Mesothelial cell of epicardium (in vitro differentiated cells): ENCODE measurements at places on chromosomes 13 and 19. TPM values are rescaled to one million over a fixed set of nuclear protein-coding genes. Genes with fewer than 3 reads are reported as not detected.

GRCh38 chr19:7533281-7533885 is 2.1 kb upstream of the PNPLA6 start:
- H3K27me3 ChIP-seq: no peaks in the 10 kb centered on the region
- peaks cover 7% of the 10 kb centered on the region for H3K4me1 ChIP-seq
- H3K27ac ChIP-seq: peak overlapping the region; percentile 90
- DNase-seq: no peak

DNA sequence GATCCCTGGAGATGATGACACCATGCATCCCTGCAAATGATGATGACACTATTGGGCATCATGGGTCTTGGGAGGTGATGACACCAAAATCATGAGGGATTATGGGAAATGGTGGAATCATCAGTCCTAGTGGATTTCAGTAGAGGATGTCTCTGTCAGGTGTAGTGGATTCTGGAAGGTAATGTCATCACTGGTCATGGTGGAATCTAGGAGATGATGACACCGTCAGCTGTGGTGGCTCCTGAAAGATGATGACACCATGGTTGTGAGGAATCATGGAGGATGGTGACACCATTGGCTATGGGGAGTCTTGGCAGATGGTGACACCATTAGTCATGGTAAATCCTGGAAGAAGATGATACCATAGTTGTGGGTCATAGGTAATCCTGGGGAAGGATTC is 11.9 kb downstream of the SHISA7 start:
- no peaks in the 10 kb centered on the region for H3K36me3 ChIP-seq
- DNase-seq: no peak
- H3K27me3 ChIP-seq: peaks cover 10% of the 10 kb centered on the region
- H3K4me1 ChIP-seq: no peaks in the 10 kb centered on the region

The FCGBP gene
- 1.7 to 2.5 TPM (median 2.3 TPM) in 3 replicates for total RNA-seq

The BCAM gene
- total RNA-seq: 346 to 378 TPM (median 355 TPM) in 3 replicates

The ZNF730 gene
- total RNA-seq: 7.0 to 9.1 TPM (median 8.5 TPM) in 3 replicates

DNA sequence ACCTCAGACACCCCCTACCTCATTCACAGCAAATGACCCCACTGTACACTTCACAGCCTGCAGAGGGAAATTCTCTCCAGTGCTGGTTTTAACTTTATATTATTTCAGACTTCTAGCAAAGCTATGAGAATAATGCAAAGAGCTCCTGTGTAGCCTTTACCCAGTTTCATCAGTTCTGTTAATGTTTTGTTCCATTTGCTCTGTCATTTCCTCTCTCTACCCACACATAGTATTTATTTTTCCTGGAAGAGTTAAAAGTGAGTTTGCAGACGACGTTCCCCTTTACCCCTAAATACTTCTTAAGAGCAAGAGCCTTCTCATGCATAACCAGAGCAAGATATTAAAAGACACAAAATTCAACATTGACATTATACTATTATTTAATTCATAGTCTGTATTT is 49.9 kb upstream of the ADGRE1 start:
- DNase-seq: no peak
- H3K4me3 ChIP-seq: no peak overlapping the region
- no peak overlapping the region for H3K27ac ChIP-seq
- no peaks in the 10 kb centered on the region for H3K4me1 ChIP-seq
- no peaks in the 10 kb centered on the region for H3K27me3 ChIP-seq

DNA sequence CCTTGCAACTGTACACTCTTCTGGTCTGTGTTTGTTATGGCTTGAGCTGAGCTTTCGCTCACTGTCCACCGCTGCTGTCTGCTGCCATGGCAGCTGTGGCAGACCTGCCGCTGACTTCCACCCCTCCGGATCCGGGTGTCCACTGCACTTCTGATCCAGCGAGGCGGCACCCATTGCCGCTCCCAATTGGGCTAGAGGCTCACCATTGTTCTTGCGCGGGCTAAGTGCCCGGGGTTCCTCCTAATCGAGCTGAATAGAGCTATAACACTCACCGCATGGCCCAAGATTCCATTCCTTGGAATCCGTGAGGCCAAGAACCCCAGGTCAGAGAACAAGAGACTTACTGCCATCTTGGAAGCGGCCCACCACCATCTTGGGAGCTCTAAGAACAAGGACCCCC is 2.2 kb upstream of the PSMC4 start:
- peaks cover 7% of the 10 kb centered on the region for H3K36me3 ChIP-seq
- peak overlapping the region; percentile 98 for H3K27ac ChIP-seq
- no peaks in the 10 kb centered on the region for H3K27me3 ChIP-seq
- peaks cover 28% of the 10 kb centered on the region for H3K4me1 ChIP-seq

DNA sequence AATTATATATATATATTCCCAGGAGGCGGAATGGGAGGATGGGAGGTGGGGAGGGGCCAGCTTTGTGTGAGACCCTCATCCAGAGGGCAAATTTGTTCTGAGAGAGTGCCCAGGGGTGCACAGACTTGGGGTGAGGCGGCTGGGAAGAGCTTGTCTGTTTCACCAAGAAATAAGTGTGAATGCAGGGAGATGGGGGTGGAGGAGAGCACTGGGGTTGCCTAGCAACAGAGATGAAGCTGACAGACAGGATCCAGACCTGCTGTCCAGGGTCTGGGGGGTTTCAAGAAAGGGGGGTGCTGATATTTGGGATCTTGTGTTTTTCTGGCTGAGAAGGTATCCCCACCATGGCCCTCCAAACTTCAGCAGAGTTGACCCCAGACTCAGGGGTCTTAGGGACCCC is 18.6 kb upstream of the TNFAIP8L1 start:
- no peak overlapping the region for H3K4me3 ChIP-seq
- H3K36me3 ChIP-seq: no peaks in the 10 kb centered on the region
- peaks cover 12% of the 10 kb centered on the region for H3K27me3 ChIP-seq
- no peak overlapping the region for H3K27ac ChIP-seq

The VWA8 gene
- 19.5 to 20.8 TPM (median 20.0 TPM) in 3 replicates for total RNA-seq

DNA sequence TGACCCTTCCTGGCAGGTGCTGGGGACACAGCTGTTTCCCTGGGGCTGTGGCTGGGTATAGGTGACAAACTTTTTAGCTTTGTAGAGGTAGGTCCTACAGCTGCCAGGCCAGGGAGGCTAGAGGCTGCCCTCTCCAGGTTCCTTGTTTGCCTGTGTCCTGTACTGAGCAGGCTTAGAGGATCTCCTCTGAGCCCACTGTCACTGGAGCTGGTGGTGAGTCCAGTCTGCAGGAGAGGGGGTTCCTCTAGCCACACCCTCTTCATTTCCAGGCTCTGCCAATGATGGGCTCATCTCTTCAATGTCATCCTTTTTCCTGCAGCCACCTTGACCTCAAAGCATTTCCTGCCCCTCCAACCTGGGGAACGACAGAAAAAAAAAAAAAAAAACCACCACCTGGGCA is 12.6 kb upstream of the RAB11B start:
- peaks cover 30% of the 10 kb centered on the region for H3K36me3 ChIP-seq
- no peaks in the 10 kb centered on the region for H3K27me3 ChIP-seq
- H3K4me1 ChIP-seq: no peaks in the 10 kb centered on the region
- no peak overlapping the region for H3K27ac ChIP-seq
- DNase-seq: no peak

DNA sequence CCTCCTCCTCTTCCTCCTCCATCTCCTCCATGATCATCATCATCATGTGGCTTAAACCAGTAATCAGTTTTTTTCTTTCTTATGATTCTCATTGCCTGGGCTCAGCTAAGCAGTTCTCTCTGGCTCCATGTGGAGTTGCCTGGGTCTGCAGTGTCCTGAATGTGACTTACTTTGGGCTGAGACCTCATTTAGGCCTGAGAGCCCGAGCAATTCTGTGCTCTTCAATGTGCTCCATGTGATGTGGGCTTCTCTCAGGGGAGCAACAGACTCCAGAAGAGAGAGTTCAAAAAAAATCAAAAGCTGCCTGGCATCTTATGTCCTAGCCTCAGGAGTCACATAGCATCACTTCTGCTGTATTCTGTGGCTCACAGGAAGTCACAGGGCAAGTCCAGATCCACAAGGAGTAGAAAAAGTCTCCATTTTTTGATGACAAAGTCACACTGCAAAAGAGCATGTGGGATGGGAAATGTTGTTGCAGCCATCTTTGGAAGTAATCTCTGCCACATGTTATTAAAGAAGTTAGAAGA is 128.7 kb downstream of the MAB21L1 start:
- peaks cover 5% of the 10 kb centered on the region for H3K4me1 ChIP-seq
- DNase-seq: no peak
- H3K36me3 ChIP-seq: peaks cover under 1% of the 10 kb centered on the region
- no peaks in the 10 kb centered on the region for H3K27me3 ChIP-seq
- no peak overlapping the region for H3K4me3 ChIP-seq

GRCh38 chr13:78239714-78240113 is 321.1 kb upstream of the EDNRB start:
- no peak for DNase-seq
- H3K4me1 ChIP-seq: no peaks in the 10 kb centered on the region

DNA sequence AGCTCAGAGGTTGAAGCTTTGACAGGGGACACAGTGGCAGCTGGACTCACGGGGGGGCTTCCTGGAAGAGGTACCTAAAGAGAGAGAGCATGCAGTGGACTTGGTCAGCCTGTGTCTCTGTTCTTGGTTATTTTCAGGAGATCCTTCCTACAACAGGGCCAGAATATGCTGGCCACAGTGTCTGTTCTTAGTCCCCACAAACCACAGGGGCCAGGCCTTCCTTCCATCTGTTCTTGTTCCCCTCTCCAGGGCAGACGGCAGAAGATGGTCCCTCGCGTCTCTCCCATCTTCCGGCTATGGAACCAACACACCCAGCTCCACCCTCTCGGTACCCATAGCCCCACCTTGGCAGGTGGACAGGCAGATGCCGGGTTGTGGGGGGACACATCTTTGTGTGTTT is 24.8 kb downstream of the MAST3 start:
- no peak overlapping the region for H3K27ac ChIP-seq
- H3K27me3 ChIP-seq: no peaks in the 10 kb centered on the region
- peaks cover 16% of the 10 kb centered on the region for H3K4me1 ChIP-seq
- H3K4me3 ChIP-seq: no peak overlapping the region
- no peak for DNase-seq

DNA sequence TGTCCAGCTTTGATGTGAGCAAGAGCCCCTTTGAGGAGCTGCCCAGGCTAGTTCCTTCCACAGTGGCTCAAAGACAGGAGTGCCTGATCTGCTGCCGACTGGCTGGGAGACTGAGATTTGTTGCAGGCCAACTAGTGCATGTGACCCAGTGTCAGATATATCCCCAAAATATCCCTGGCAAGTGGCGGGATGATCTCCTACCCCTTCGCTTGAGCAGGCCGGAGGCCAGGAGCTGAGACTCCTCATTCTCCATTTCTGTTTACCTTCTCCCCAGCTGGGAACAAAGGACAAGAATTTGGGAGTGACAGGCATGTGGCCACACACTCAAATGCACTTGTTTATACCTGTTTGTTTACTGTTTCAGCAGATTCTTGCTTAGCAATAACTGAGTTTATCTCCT is 37.1 kb upstream of the XPO4 start:
- no peak overlapping the region for H3K27ac ChIP-seq
- no peak for DNase-seq
- peaks cover 6% of the 10 kb centered on the region for H3K27me3 ChIP-seq
- no peaks in the 10 kb centered on the region for H3K36me3 ChIP-seq

The CD37 gene
- not detected in 3 replicates for total RNA-seq

DNA sequence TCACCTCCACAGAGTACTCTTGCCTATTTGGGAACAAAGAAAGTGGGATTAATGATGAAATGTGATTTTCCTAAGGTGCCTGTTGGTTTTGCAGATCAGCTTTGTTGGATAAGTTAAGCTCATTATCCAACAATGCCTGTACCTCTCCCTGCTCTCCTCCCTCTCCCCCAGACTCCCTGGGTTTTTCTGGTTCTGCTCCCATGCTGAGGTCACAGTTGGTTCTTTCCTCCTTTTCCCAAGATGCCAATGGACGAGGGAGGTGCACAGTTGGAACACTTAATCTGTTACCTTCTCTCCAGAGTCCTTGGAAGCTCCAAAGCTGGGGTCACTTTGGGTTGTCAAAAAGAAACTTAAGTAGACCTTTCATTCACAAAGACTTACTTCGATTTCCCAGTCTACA is 1.6 kb downstream of the OXGR1 start:
- H3K27ac ChIP-seq: no peak overlapping the region
- H3K4me3 ChIP-seq: no peak overlapping the region
- peaks cover 51% of the 10 kb centered on the region for H3K27me3 ChIP-seq
- DNase-seq: no peak
- no peaks in the 10 kb centered on the region for H3K36me3 ChIP-seq

DNA sequence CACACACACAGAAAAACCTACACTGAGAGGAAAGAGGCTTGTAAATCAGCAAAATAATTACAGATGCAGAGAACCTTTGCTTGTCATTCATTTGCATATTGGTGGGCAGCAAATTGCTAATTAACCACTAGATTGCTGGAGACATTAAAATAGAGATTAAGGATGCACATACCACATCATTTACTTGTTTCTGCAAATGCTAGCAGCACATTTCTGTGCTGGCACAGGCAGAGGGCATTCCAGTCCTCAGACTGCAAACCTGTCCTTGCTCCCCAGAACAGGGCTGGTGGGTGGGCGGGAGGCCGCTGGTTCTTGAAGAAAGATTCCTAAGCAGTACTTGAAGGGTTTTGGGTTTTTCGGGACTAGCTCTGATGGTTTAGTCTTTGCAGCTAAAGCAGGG is 941 bp upstream of the SIAH3 start:
- H3K36me3 ChIP-seq: no peaks in the 10 kb centered on the region
- peaks cover 81% of the 10 kb centered on the region for H3K27me3 ChIP-seq
- no peak overlapping the region for H3K27ac ChIP-seq
- H3K4me3 ChIP-seq: no peak overlapping the region
- no peak for DNase-seq
- peaks cover 35% of the 10 kb centered on the region for H3K4me1 ChIP-seq

The ZNF837 gene
- 3.1 to 4.2 TPM (median 3.9 TPM) in 3 replicates for total RNA-seq

DNA sequence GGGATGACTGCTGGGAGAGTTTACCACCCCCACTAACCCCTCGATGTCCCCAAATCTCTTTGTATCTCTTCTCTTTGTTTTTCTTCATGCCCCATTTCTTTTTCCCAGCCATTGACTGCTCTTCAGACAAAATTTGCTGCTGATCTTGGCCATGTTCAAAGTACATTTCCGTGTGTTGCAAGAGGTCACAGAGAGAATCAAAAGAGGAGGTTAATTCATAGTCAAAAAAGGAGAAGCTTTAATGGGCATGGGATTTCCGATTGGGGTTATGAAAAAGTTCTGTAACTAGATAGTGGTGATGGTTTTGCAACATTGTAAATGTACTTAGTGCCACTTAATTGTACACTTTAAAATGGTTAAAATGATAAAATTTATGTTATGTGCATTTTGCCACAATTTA is 121.1 kb downstream of the FLT1 start:
- peaks cover 8% of the 10 kb centered on the region for H3K4me1 ChIP-seq
- no peak for DNase-seq
- H3K36me3 ChIP-seq: no peaks in the 10 kb centered on the region
- no peak overlapping the region for H3K4me3 ChIP-seq
- H3K27me3 ChIP-seq: no peaks in the 10 kb centered on the region

DNA sequence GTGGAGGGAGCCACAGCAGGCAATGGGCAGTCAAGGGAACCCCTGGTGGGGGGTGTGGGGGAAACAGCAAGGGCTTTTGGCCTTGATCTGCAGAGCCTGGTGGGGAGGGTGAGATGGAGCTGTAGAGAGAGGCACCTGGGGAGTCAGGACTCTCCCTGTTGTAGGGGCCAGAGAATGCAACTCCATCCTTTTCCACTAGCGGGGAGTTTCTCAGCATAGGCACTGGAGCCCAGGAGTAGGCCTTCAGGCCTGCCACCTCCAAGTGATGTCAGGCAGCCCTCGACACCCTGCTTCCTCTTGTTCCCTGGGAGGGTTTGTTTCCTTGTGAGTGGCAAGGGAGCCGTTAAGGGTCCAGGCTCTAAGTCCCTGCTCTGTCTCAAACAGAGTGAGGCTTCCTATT is 25.0 kb downstream of the MEGF8 start:
- peaks cover 18% of the 10 kb centered on the region for H3K36me3 ChIP-seq
- no peaks in the 10 kb centered on the region for H3K27me3 ChIP-seq
- H3K4me3 ChIP-seq: no peak overlapping the region
- no peak overlapping the region for H3K27ac ChIP-seq
- H3K4me1 ChIP-seq: peaks cover 3% of the 10 kb centered on the region
- DNase-seq: no peak

GRCh38 chr19:36103842-36104552 is 6.9 kb upstream of the OVOL3 start:
- H3K4me3 ChIP-seq: no peak overlapping the region
- H3K36me3 ChIP-seq: peaks cover 8% of the 10 kb centered on the region
- no peaks in the 10 kb centered on the region for H3K4me1 ChIP-seq

The RFPL4AL1 gene
- total RNA-seq: not detected in 3 replicates
